ENCODE measurements at places on chromosomes 5 and 9.

DNA sequence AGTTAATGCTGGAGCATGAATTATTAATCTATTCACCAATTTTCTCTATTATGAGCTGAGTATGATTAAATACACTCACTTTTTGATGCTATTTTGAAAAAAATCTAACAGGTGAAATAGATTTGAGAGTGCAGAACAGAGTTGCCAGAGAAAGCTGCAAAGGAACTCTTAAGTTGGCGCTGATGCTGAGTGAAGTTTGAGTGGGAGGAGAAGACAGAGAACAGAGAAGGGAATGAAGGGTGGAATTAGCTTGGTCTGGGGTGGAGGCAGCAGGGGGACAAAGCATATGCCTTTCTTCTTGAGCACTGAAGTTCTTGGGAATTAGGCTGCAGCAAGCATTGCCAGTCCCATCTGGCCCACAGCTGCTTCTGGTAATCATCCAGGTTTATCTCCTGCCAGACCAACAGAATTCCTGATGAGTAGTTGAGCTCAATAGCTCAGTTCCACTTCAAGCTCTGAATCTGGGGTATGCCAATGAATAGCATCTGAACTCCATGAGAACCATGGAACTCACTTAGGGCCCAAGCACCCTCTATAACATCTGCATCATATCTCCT lies 290.1 kb downstream of the HINT1 start:
- DNase-seq = no peak

- no peak for DNase-seq
Measured at GRCh38 chr5:36653044-36653705, 46.8 kb downstream of the SLC1A3 start.

GRCh38 chr9:105672711-105673234 lies 10.5 kb downstream of the TAL2 start:
- DNase-seq = no peak

GRCh38 chr5:1536322-1536845 lies 12.6 kb upstream of the LPCAT1 start:
- no peak for DNase-seq

GRCh38 chr9:73151653-73152542 lies at the start of gene ANXA1:
Gene ANXA1, plus strand, starts transcription at chr9:73151865. Its CDS starts 6,671 bp downstream, at chr9:73158536.
- DNase-seq = no peak

DNA sequence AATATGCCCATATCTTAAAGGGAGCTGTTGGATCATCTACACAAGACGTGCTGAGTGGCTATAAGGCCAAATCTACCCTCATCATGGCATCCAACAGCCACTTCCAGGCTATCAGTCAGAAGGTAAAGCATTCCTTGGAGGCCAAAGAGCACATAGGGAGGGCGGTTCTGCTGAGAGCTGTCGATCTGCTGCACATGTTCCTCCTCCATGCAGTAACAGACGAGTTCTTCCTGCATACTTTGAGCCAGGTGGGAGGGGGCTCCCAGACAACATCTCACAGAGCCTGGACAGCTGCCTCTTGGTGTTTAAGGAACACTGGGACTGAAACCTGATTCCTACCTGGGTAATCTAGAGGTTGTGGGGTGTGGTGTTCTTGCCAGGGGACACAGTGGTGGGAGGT lies 93.3 kb upstream of the RAI14 start:
- no peak for DNase-seq

GRCh38 chr5:11704916-11705315 lies 199.3 kb downstream of the CTNND2 start:
- DNase-seq = peak; percentile 49
